ENCODE measurements at places on chromosomes 16 and 17.
A peak's percentile ranks its signal among the peaks of the same experiment; 100 is the strongest.

- no peak for DNase-seq
Measured at GRCh38 chr17:36808180-36808661, 129.1 kb upstream of the LHX1 start.

DNA sequence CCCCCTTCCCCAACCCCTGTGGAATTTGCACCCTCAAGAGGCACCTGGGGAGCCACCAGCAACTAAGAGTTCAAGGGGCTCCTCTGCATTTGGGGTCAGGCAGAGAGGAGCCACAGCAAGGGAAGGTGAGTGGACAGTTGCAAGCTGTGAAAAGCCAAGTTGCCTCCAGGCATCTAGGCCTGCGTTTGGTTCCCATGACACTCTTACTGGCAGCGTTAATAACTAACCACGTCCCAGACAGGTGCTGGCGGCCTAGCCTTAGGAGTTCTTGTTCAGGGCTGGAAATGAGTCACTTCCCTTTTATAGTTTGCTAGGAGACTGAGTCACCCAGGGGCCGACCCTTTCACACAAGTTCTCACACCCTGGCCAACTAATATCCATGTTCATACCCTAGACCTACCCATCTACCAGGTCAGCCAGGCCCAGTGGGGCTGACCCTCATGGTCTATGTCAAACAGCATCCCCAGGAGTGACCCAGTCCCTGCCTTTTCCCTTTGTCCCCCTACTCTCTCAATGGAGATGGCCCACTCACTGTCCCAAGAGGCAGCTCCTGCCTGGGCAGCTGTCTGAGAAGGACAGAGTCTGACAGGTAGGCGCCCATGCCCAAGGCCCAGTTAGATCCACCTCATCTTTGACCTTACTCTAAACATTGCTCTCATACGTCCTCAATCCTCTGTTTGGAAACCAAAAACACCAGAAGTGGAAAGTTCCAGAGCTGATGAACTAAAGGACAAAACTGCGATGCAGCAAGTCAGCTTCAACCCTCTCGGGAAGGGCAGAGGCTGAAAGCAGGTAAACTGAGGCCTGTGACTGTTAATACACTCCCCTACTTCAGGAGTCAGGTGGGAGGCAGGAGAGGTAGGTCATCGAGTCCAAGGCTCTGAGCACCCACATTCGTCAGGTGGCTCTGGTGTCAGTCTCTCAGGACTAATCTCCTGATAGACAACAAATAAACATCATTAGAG is 300.6 kb downstream of the SOX9 start:
- no peak for DNase-seq

GRCh38 chr17:64236827-64237403 is 26.1 kb downstream of the TEX2 start:
- DNase-seq: no peak

DNA sequence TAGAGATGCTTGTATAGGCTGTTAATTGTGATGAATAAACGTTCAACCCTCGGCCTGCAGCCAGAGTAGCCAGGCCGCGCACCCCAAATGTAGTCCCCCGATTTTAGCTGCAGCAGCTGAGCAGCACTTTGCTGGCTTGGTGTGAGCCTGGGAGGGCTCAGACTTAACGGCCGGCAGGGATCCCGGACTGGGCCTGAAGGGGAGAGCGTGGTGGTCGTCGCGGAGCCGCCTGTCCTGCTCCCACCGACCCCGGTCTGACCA is 11.9 kb downstream of the ZNF629 start:
- no peak for DNase-seq

- DNase-seq: no peak
Measured at GRCh38 chr17:44417553-44417952, 28.1 kb upstream of the ITGA2B start.

DNA sequence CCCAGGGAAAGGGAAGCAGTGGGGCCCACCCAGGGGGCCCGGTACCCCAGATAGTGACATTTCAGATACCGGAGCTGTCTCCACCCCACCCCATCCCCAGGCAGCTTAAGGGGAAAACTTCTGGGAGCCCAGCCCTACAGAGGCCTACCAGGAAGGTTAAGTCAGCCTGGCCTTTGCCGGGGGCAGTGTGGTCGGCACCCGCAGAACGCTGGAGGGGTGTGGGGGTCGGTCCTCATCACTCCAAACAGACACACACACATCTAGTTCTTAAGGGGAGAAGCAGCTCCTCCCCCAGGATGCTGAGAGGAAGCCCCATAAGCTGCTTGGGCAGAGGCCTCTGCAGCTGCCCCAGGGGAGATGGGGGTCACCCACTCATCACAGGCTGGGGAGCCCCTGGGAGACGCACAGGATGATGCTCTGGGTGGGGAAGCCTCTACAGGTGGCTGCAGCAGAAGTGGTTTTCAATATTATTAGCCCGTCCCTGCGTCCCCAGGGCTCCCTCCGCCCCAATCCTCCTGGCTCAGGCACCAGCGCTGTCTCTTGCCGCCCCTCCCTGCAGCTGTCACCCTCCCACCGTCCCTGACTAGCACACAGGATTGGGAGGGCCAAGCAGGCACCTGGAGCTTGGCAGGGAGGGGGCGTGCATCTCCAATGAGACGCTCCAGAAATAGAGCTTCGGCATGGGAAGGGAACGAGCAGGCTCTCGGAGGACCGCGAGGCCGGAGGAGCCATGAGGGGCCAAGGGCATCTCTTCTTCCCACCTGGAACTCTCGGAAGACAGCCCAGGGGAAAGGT is 1.4 kb upstream of the ABR start:
- DNase-seq: no peak

GRCh38 chr17:17971431-17972125 is 622 bp downstream of the TOM1L2 start:
- DNase-seq: peak; percentile 23

DNA sequence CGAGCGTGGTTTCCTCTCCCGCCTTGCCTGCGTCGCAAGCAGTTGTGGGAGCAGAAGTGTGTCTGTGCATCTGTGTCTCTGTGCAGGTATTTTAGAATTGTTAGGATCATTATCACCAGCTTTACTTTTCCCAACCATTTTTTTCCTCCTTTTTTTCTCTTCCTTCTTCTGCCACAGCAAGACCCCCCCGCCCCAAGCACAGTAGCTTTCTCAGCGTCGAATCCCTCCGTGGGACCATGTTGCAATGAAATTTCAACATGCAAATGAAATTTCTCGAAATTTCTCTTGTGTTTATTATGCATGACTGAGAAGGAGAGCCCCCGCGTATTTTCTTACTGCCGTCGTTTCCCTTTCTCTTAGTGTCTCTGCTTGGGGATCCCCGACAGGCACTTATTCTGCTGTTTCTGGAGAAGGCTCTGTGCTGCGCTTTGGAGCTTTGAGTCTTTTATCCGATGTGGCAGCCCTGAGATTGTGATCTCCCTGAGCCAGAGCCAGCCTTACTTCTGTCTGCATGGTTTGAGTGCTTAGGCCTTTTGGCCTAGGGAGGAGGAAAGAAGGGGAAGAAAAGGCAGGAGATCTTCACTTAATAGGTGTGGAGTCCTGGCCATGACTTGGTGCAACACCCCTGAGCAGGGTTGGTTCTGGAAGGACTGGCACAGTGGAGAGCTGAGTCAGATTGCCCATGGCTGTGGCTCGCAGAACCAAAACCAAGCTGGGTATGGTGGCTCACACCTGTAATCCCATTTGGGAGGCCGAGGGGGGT is 5.0 kb downstream of the ARMC7 start:
- no peak for DNase-seq

- DNase-seq: no peak
Measured at GRCh38 chr16:60230666-60231065, 1496.5 kb upstream of the GOT2 start.

DNA sequence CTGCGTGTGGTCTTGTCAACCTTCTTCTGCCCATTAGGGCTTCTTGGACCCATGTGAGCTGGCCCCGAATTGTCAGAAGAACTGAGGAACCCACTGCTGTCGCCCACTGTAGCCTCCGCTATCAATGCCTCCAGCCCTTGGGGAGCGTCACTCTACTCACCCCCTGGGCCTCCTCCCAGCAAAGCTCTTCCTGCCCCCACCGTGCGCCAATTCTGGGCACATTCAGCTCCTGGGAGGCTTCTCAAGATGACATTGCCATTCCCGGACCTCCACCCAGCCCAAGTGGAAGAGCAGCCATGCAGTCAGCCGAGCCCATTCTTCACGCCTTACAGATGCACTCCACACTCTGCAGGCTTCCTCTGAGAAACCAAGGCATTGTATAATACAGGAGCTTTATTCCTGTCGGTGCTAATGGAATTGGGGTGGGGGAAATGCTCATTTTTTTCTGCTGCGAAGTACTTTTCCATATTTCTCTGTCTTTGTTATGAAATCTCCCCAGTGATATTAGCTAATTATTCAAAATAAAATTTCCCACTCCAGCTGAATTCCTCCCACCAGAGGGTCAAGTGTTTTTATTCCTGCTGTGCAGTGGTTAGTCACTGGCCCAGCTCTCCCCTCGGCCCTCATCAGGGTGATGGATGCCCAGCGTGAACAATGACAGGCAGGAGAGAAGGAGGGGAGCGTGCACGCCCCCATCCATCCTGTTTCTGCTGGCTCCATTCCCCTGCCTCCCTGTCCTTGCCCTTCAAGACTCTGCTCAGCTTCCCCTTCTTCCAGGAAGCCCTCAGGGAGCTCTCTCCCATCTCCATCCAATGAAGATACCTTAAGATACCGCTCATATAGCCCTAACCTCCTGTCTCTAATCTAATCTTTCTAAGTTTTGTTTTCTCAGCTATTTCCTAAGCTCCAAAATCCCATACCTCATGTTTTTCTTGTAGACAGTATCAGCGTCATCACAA is 87.7 kb downstream of the C16orf95 start:
- no peak for DNase-seq

DNA sequence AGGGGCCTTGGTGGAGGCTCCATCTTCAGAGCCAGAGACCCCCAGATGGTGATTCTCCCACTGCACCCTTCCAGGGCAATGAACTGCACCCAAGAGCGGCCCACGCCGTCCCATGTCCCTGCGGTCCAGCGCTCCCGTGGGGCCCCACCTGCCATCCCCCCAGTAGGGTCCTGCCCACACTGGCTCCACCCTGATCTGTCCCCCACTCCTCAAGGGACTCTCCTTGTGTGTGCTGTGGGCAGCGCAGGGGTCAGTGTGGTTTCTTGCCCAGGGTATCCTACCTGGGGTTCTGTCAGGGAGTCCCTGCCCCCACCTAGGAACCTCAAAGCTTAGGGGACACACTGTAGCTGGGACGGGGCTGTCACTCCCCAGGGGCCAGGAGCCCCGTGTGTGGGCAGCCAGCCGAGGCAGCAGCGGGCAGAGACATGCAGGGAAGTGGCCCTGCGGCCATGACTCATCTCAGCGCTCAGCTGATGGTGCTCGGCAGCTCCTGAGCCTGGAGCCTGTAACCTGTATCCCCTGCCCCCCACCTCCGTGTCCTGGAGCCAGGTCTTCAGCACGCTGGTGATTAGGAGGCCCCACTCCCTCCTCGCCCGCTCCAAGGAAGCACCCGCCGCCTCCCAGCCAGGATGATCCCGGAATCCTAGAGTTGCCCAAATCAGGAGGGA is 35.7 kb upstream of the SSTR5 start:
- no peak for DNase-seq

DNA sequence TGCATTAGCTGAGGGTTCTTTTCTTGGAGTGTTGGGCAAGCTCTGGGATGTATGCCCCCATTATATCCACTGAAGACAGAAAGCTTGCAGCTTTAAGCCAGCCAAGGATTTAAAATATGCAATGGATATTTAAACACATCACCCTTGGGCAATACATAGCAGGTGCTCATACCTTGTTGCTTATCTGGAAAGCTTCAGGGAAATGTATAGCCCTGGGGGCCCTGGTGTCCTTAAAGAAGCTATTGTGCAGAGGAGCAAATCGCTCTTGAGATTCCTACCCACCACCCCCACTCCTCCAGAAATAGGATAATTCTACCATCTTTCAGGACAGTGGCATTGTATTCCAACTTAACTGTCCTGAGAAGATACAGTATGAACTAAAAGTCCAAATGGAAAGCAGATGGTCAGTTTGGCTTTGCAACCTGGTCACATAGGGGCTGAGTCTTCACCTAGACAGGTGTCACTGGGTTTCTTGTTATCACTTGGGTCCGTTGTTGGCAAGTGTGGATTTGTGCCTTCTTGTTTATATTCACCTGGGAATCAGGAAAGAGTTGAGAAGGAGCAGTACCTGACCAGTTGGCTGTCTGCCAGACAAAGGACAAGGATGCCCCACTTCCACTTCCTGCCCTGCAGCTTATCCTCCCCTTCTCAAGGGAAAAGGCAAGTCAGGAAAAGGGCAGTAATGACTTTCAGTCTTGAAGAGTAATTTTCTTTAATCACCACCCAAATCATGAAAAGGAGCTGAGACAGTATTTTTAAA is 3.4 kb downstream of the ANKRD40CL start:
- no peak for DNase-seq

- no peak for DNase-seq
Measured at GRCh38 chr17:16918443-16918842, 53.5 kb downstream of the TNFRSF13B start.

- no peak for DNase-seq
Measured at GRCh38 chr17:9125722-9126121, 104.4 kb downstream of the NTN1 start.

DNA sequence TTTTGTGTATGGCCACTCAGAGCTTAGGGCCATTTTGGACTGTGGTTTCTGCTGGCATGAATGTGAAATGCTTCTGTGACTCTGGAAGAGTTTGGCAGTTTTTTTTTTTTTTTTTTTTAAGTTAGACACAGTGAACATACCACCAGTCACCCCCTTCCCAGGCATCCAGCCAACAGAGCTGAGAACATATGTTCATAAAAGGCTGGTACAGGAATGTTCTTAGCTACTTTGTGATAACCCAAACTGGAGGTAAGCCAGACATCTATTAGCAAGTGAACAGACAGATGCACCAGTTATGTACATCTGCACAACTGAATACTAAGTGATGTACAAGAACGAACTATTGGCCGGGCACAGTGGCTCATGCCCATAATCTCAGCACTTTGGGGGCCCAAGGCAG is 92.7 kb downstream of the ABCC1 start:
- no peak for DNase-seq

DNA sequence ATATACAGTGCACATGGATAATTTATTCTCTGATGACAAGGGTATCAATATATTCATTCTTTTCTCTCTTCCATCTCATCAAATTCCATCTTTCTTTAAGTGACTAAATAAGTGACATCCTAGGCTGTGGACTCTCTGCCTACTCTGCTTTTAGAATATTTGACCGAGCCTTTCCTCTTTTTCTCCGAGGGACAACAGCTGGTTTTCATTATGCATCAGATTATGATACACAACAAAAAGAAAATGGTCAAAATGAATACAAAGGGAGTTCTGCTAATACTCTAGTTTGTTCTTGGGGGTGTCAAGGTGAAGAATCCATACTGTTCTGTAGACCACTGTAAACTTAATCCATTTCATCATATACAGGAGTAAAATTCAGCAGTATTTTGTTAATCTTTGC is 942.6 kb downstream of the KCNJ2 start:
- no peak for DNase-seq

Measured in stimulated activated CD4-positive, alpha-beta T cell treated with anti-CD3 and anti-CD28 coated beads, TNF-alpha, amount 100 ng/mL, for 4 hours (primary cell).